ENCODE measurements at places on chromosomes 7 and 10.

DNA sequence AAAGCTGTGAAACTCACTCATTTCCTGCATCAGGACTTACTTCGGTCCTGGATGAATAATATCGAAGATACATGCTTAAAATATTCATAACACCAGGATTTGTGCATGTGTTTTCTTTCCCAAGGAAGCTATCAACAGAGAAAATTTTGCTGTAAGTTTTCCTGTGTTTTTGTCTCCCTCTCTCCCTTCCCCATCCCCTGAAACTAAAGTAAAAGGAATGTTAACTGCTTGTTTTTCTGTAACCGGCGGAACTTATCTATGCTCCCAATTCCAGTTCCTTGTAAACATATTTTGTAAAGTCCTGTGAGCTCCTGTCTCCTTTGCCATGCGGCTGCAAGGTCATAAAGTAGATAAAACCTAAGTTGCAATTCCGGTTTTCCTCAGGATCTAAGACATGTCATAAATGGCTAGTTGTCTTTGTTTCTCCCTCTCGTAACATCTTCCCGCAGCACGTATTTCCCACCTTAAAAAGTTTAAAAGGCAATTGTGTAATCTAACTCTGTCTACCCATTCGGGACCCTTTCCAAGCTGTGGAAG lies 79.0 kb upstream of the POM121L12 start:
- DNase-seq, result peak; percentile 10

- DNase-seq, result no peak
Measured at GRCh38 chr10:127878475-127879055, 14.2 kb downstream of the CLRN3 start.

DNA sequence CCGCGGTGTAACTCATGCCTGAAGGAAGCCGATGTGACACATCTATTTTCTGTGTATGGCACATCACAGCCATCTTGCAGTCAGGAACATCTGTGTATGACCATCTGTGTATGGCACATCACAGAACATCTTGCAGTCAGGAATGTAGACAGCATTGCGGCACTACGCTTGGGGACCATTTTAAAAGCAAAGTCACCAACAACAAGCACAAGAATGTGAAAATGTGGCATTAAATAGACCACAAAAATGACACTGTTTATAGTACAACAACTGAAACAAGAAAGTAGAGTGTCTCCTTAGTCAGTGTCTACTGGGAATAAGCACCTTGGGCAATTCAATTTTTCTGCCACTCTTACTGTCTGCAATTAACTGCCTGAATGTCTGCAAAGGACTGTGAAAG lies 124.4 kb downstream of the HGF start:
- peak; percentile 45 for DNase-seq

GRCh38 chr10:61301575-61301974 lies 151.6 kb downstream of the TMEM26 start:
- peak; percentile 5 for DNase-seq

DNA sequence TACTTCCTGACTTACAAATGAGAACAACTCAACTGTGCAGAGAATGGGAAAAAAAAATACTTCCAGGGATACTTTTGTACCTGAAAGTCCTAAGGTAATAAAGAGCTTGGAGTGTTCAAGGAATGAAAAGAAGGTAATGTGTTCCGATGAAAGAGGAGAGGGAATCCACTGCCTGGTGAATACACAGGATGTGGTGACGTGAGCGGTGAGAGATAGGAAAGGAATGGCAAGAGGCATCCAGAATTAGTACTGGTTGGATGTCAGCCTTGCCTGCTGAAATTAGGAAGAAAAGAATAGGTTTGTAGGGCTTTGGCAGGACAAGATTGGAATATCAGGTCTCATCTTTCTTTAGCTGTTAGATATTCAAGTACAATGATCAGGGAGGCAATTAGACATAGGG lies 347.7 kb downstream of the POM121L12 start:
- peak; percentile 2 for DNase-seq

GRCh38 chr10:4316161-4316810 lies 509.7 kb upstream of the AKR1E2 start:
- peak; percentile 60 for DNase-seq

DNA sequence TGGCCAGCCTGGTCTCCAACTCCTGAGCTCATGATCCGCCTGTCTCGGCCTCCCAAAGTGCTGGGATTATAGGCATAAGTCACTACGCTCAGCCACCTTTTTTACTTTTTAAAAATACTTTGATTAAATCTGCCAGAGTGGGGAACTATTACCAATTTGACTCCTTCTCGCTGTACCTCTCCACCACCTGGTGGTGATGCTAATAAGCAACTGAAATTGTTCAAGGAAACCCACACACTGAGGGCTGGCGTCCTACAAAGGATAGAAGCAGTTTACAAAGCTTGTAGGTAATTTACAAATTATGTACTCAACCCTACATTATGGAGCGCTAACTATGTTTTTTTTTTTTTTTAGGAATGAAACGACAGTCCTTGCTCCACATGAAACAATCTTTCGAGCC lies 111.1 kb downstream of the CPED1 start:
- DNase-seq, result no peak

GRCh38 chr7:129218514-129219062 lies 6.2 kb upstream of the AHCYL2 start:
- DNase-seq, result peak; percentile 75

DNA sequence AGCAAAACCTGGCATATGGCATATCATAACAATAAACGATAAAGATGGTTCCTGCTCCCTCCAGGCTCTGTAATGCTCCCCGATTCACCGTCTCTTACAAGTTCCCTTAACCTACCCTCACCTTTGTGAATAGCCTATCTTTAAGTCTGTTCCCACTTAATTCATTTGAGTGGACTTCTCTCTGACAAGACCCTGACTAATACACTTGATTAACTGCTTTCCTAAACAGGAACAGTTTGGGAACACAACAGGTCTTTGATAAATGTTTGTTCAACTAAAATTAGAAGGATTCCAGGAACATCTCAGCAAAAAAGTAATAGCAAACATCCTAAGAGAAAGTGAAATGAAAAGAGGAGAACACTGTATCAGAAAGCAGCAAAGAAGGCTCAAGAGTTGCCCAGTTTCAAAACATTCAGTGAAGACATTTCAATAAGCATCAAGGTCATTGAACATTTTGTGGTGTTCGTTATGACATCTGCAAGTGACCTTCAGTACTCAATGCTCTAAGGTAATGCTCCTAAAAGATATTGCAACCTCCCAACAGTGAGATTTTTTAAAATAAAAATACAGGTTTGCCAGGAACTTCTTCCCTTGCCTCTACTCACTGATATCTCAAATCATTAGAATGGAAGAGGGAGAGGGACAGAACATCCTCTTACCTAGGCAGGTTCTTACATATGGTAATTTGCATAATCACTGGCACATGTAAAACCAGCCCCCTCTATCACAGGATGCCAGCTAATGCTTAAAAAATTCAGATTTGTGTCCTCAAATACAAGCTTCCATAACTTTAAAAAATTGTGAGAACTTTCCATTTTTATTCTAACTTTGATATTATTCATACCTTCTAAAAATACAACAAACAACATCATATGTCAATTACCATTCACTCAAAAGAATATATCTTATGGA lies 11.4 kb upstream of the ARHGAP12 start:
- DNase-seq, result peak; percentile 53

DNA sequence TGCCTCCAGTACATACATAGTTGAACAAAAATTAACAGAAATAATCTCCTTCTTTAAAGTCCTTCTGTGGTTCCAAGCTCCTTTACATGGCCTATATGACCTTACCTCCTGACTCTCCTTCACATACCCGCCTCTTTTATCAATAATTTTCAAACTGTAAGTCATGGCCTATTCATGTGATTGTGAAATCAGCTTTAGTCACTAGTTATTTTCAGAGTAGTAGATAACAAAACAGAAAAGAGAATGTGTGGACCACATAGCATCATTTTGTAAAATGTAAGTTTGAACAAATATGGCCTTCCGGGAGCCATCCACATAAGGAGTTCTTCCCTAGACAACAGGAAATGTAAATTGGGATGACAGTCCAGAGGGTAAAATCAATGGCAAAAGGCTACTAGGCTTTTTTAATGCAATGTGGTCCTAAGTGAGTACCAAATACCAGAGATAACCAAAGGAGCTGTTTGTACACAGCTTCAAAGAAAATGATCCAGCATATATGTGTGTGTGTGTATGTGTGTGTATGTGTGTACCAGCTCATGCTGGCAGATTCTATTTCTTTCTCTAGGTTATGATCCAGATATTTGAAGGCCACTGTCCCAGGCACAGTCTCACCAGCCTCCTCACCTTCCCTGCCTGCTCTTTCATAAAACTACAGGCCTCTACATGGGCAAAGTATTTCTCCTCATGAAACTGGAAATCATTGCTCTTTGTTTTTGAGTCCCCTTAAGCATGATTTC lies 12.3 kb upstream of the FAM133B start:
- no peak for DNase-seq

DNA sequence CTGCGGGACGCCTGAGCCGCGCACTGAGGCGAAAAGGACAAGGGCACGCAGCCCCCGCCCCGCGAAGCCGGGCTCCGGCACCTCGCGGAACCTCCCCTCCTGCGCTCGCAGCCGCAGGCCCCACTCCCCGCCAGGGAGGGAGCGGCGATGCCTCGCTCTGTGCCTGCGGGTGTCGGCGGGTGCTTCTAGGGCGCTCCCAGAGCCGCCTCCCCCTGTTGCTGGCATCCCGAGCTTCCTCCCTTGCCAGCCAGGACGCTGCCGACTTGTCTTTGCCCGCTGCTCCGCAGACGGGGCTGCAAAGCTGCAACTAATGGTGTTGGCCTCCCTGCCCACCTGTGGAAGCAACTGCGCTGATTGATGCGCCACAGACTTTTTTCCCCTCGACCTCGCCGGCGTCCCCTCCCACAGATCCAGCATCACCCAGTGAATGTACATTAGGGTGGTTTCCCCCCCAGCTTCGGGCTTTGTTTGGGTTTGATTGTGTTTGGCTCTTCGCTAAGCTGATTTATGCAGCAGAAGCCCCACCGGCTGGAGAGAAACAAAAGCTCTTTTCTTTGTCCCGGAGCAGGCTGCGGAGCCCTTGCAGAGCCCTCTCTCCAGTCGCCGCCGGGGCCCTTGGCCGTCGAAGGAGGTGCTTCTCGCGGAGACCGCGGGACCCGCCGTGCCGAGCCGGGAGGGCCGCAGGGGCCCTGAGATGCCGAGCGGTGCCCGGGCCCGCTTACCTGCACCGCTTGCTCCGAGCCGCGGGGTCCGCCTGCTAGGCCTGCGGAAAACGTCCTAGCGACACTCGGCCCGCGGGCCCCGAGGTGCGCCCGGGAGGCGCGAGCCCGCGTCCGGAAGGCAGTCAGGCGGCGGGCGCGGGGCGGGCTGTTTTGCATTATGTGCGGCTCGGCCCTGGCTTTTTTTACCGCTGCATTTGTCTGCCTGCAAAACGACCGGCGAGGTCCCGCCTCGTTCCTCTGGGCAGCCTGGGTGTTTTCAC lies 519 bp downstream of the ITGB8 start:
- DNase-seq, result peak; percentile 46

DNA sequence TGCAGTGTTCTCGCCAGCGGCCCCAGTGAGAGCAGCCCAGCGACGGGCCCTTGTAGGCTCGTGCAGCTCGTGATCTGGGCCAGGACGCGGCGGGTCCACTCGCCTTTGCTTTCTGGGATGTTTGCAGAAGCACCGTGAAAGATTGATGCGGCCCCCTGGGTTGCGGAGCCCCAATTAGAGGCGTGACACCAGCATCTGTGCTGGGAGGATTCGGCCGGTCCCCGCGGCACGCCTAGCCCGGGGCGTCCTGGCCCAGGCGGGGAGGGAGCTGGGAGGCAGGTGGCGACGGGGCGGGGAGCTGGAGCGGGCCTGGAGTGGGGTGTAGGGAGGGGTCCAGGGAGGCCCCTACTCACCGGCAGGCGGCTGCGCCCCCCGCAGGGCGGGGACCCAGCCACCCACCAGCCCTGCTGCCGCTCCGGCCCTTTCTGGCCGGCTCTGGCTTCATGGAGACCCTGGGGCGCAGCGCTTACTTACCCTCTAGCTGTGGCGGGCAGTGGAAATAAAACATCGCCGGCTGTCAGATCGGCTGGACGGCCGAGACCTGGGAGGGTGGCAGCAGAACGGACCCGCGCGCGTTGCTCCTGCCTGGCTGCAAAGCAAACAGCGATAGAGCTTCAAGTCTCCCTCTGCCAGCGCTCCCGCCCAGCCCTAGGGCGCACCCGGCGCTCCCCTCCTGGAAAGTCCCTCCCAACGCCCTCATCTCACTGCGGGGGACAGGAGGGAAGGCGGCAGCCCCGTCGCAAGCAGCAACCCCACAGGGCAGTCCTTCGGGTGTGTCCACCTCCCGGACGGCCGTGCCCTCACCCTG lies 752 bp downstream of the DRGX start:
- DNase-seq, result no peak

- peak; percentile 80 for DNase-seq
Measured at GRCh38 chr7:132516042-132516840, 60.0 kb downstream of the PLXNA4 start.

- DNase-seq, result no peak
Measured at GRCh38 chr7:98687111-98687751, 70.1 kb downstream of the NPTX2 start.

DNA sequence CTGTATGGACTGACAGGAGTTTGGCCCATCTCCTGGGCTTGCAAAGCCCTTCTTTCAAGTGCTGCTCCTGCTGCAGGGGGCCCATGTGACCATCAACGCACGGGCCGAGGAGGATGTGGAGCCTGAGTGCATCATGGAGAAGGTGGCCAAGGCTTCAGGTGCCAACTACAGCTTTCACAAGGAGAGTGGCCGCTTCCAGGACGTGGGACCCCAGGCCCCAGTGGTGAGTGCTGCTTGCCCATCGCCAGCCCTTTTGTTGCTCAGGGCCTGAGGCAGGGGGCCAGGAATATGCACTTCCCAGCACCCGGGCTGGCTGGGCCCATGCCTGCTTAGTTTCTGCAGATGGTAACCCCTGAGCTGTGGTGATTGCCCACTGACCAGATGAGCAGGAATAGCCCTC lies 8.7 kb downstream of the PGAM2 start:
- no peak for DNase-seq

- no peak for DNase-seq
Measured at GRCh38 chr10:6478722-6479121, 101.4 kb downstream of the PRKCQ start.

GRCh38 chr10:63375458-63375857 lies 90.3 kb downstream of the JMJD1C start:
- no peak for DNase-seq

GRCh38 chr10:48763403-48763965 lies 78.8 kb downstream of the WDFY4 start:
- DNase-seq, result no peak

DNA sequence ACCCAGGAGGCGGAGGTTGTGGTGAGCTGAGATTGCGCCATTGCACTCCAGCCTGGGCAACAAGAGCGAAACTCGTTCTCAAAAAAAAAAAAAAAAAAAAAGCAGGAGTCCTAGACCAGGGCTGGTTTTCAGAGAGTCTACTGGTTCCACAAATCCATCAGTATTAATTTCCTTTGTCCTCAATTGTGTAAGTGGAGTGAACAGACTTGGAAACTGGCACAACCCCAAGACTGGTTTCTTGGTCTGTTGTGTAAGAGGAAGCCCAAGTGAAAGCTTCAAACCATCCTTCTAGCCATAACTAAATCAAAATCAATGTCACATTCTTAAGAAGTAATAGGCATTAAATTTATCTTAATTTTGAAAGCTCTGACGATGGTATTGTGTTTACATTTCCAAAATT lies 213.6 kb downstream of the DGKI start:
- no peak for DNase-seq

GRCh38 chr7:28748346-28748745 lies 209.8 kb downstream of the TRIL start:
- no peak for DNase-seq

- DNase-seq, result no peak
Measured at GRCh38 chr7:142010952-142011548, 15.4 kb downstream of the MGAM start.
